NCI-H1105 (cell line): ENCODE measurements at places on chromosomes 1 and 21.

GRCh38 chr1:97660431-97661105 is 260.3 kb downstream of the DPYD start:
- DNase-seq = no peak

GRCh38 chr1:66256629-66257572 is 277.1 kb upstream of the SGIP1 start:
- no peak for DNase-seq

GRCh38 chr1:199447906-199448305 is 579.6 kb upstream of the NR5A2 start:
- no peak for DNase-seq

DNA sequence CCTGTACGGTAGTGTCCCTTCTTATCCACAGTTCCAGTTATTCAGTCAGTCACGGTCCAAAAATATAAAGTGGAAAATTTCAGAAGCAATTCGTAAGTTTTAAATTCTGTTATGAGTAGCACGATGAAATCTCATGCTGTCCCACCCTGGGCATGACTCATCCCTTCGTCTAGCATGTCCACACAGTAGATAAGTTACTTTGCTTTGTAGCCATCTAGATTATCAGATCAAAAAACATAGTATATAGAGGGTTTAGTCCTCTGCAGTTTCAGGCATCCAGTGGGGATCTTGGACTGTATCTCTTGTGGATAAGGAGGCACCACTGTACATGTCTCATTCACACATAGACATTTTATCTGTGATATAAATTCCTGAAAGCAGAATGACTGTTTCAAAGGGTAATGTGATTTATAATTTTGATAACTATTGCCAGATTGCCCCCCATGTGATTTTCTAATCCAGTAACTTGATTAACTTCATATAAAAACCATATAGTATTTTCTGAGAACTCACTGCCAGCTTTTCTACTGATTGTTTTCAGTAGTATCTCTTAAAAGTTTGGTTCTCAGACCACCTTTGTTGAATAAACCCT is 143.3 kb downstream of the DYRK1A start:
- DNase-seq = no peak

- DNase-seq = no peak
Measured at GRCh38 chr1:116232989-116233514, 121.9 kb downstream of the MAB21L3 start.

GRCh38 chr1:73161418-73161817 is 879.1 kb upstream of the NEGR1 start:
- no peak for DNase-seq

DNA sequence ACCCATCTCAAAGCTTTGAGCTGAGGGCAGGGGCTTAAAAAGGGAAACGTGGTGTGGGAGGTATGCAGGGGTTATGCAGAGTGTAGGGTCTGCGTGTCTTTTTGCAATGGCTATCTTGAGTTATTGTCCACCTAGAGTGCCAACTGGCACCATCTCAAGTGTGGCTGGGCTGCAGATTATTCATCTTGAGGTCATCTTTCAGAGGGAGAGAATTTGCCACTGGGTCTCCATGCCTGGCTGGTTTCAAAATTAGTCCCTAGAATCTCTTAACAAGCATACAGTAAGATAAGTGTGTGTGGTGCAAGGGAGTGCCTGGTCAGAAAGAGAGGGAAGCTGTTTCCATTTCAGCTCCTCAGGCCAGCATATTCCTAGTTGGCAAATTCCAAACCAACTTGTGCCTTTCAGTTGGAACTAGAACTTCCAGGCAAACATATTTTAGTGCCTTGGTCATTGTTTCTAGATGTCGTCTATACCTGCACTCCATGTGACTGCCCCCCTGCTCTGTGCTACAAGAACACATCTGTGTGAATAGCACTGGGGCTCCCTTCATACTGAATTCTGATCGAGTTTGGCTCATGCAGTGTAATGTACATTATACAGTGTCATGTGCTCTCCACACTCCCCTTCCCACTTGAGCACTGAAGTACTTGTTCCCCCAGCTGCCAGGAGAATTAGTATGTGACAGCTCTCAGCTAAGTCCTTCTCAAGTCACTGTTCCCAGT is 5.0 kb upstream of the OR2T8 start:
- no peak for DNase-seq

DNA sequence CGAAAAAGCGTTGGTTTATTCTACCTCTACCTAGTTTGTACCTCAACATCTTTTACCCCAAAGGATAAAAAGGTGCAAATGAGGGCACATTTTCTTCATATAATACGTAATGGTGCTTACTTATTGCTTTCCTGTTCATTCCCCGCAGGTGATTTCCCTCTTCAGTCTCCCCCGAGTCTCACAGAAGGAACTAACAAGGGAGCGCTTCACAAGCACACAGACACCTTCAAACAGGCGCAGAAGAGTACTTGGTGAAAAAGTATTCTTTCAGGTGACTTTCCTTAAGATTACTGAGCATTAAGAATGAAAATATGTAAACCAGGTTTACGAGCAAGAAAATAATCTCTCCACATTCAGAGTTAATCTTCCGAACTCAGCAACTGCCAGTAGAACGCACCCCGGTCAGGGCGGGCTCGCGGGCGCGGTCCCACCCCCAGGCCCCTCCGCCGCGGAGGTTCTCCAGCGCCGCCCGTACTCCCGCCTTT is 511 bp upstream of the RABGAP1L start:
- no peak for DNase-seq

- no peak for DNase-seq
Measured at GRCh38 chr1:36764798-36765197, 269.5 kb downstream of the GRIK3 start.

DNA sequence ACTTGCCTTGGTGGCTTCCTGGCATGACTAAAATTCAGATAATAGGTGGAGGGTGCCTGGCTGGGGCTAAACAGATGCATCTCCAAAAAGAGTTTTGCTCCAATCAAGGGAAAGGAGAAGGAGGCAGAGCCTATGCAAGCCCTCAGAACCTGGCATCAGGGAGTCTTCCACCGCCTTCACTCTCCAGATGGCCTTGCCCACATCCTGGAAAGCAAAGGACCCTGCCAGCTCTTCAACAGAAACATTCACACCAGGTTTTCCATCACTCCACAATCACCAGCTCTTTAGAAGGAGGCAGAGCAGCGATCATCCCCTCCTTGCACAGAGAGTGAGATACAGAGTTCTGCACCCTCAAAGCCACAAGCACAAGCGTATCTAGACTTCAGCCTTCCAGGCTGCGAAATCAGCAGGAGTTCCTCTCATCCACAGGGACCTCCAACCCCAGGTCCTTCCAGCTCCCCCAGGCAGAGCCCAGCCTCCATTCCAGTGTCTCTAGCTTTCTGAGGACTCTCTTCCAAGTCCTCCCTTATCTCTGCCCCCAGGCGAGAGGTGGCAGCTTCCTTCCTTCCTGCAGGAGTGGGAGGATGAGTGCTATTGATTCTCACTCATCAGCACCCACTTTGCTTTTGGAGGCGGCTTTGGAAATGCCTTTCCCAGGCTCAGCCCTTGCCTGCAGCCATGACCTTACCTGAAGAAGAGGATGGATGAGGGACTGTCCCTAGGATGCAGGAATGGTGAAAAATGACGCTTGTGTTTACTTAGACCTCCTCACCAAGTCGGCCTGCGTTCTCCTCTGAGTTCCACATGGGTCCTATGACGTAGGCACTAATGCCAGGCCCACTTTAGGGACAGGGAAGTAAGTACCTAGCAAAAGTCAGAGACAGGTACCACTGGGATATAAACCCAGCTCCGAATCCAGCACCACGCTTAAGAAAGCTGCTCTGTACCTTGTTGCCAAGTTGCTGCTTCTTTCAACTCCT is 75.4 kb downstream of the RIPK4 start:
- no peak for DNase-seq

DNA sequence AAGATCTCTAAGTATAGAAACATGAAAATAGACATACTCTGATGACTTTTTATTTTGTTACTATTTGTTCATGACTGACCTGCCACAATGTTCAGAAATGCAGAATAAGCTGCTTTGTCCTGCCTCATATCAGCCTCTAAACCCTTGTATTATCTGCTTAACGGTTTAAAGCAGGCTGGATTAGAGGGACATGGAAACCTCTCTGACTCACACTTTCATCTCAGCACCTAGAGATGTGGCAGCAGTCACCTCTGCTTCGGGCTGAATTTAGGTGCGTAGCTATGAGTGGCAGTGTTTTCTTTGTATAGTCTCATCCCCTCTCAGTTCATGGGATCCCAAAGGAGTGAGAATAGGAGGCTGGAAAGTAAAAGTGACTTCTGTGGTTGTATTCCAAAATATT is 255.4 kb downstream of the RGS7 start:
- DNase-seq = no peak

DNA sequence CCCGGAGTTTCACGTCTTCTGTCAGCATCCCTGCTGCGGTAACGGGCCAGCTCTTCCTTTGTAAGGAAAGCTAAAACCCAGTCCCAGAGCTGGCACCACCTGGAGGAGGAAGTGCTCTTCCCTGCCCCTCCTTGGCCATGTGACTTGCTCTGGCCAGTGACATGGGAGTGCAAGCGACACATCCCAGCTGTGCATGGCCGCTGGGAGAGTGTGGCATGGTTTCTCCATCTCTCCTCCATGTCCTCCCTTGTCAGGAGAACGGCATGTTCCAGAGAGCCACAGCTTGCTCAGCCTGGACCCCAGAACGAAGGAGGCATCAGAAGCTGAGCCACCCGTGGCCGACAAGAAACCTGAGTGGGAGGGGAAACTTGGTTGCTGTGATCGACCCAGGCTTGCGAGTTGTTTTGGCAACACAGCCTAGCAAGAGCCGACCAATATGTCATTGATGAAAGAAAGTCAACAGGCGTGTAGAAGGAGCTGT is 2.7 kb upstream of the PRXL2B start:
- DNase-seq = peak; percentile 32

- no peak for DNase-seq
Measured at GRCh38 chr1:93374334-93375106, 28.8 kb downstream of the DR1 start.

GRCh38 chr1:15152318-15153183 is 996 bp upstream of the TMEM51 start:
- peak; percentile 82 for DNase-seq

- DNase-seq = no peak
Measured at GRCh38 chr1:213737398-213738035, 250.3 kb upstream of the PROX1 start.

DNA sequence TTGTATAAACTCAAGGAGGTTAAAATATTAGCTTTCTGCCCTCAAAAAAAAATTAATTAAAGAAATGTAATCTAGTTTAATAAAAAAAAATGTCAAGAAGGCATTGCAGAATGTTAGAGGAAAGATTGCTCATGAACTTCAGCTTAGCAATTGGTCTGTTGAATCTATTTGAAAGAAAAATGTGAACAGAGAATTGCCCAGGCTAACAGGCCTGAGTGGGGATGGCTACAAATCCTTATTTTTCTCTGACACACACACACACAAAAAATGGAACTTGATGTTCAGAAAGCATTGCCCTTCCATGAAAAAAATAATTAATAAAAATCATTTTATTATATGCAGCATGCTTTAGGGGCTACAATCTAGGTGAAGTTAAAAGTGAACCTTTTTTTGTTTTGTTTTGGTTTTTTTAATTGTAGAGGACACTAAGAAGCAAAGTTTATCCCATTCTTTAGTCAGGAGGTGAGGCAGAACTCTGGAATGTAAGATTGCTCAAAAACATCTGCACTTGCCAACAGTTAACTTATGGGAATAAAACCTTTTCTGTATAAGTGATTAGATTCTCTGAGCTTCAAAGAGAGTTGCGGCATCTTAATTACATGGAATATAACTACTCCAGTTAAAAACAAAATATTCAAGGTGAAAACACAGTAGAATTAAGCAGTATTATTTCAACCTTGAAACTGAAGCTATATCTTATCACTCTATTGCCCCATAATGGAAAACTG is 658.5 kb upstream of the ADGRL2 start:
- DNase-seq = no peak
